ENCODE measurements at places on chromosomes 1 and 21. TPM values are rescaled to one million over a fixed set of nuclear protein-coding genes. Genes with fewer than 3 reads are reported as not detected.

GRCh38 chr1:90313778-90314177, 318.9 kb downstream of the ZNF326 start:
- no peak for DNase-seq

- DNase-seq, result no peak
Observed at GRCh38 chr1:81349194-81349965, 451.4 kb upstream of the ADGRL2 start.

GRCh38 chr1:199862047-199862446, 165.5 kb upstream of the NR5A2 start:
- no peak for DNase-seq

Gene GBP3
- 10.9 TPM for polyA plus RNA-seq

DNA sequence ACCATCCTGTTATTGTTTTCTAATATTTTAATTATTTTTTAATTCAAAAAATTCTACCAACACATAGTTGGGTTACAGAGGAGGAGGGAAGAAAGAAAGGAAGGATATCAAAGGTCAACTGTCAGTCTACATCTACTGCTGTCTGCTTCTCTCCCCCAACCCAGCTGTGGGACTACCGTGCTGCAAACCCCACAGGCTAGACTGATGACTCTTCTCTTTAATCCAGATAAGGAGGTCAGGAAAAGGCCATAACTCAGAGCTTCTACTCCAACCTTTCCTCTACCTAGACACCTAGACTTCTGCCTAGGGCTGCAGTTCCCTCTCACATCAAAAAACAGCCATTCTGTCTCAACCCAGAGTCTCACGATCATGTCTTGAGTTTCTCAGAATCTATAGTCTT, 124.2 kb upstream of the ETV3 start:
- DNase-seq, result no peak

- no peak for DNase-seq
Observed at GRCh38 chr21:38228115-38228514, 28.7 kb upstream of the KCNJ15 start.

Gene CCDC181
- polyA plus RNA-seq, result 9.0 TPM

Gene RPE65
- 0.09 TPM for polyA plus RNA-seq

- DNase-seq, result no peak
Observed at GRCh38 chr1:109338091-109338490, 31.3 kb upstream of the MYBPHL start.

- no peak for DNase-seq
Observed at GRCh38 chr21:41098481-41099042, 69.4 kb upstream of the BACE2 start.

GRCh38 chr1:228276174-228276831, 68.5 kb downstream of the OBSCN start:
- DNase-seq, result peak; percentile 19

DNA sequence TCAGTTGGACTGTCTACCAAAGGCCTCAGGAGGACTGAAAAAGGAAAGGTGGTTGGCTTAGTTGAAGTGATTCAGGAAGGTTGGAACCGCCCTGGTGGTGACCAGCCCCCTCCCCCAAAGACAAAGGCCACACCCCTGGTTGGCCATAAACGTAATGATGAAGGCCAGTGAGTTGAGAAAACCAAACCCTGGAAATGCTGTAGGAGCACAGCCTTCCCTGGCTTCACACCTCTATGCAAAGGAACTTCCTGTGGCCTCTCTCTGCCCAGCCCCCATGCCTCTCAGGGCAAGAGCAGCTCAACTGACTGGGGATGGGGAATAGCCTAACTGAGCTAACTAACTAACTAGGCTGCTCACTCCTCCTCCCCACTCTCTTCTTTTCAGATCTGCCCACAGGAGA, 90.4 kb downstream of the NPHP4 start:
- no peak for DNase-seq

GRCh38 chr1:27832762-27833161, 2.2 kb downstream of the PPP1R8 start:
- no peak for DNase-seq

GRCh38 chr1:10033359-10033845, 644 bp downstream of the UBE4B start:
- DNase-seq, result no peak

GRCh38 chr1:188706742-188707141, 1770.9 kb downstream of the BRINP3 start:
- no peak for DNase-seq

DNA sequence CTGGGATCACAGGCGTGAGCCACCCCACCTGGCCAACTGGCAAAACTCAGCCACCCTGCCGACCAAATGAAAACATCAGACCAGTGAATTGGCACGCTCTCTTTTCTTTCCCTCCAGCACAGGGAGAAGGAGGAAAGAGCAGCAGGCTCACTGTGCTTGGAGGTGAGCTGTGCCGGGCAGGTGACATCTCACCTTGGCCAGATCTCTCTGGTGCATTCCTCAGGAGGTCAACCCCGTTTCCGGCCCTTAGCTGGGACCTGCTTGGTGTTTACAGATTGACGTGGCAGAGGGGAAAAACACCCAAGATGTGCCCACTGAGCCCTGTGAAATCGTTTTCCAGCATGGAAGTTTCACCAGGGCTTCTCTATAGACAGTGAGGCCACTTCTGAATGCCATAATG, 45.1 kb downstream of the TMEM51 start:
- no peak for DNase-seq

DNA sequence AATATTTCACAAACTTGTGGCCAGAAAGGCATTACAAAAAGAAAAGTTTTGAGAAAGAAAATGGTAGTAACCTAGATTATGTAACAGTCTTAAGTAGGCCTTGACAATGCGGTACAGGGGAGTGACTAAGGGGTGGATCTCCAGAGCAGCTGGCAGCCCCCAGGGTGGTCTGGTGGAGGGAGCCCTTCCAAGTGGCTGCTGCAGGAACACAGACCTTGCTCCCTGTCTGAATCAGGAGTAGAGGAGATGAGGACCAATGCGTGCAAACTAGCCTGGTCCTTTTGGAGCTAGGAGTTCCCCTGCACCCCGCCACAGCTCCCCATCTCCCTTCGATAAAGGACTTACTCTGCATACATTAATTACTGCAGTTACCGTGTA, 189.0 kb downstream of the NFIA start:
- no peak for DNase-seq

- DNase-seq, result no peak
Observed at GRCh38 chr1:170354690-170355089, 177.3 kb upstream of the GORAB start.

GRCh38 chr1:231656741-231657140, 30.2 kb downstream of the DISC1 start:
- DNase-seq, result no peak

GRCh38 chr1:109947582-109948284, 36.8 kb upstream of the AHCYL1 start:
- no peak for DNase-seq

DNA sequence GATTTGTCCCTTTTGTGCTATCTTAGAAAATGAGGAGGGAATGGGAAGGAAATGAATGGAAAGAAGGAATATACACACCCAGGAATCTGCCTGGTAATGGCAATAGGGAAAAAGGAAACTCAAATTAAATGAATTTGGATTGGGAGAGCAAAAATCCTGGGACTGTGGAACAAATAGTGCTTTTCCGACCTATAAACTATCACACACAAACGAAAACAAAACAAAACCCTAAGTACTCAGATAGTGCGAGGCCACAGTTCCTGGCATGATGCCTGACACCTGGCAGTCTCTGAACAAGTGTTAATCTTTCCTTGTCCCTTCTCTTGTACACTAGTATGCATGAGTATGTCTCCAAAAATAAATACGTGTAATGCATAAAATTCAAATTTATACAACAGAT, 319.8 kb upstream of the SPAG17 start:
- DNase-seq, result no peak

- DNase-seq, result no peak
Observed at GRCh38 chr21:27026501-27026900, 59.6 kb upstream of the ADAMTS5 start.

DNA sequence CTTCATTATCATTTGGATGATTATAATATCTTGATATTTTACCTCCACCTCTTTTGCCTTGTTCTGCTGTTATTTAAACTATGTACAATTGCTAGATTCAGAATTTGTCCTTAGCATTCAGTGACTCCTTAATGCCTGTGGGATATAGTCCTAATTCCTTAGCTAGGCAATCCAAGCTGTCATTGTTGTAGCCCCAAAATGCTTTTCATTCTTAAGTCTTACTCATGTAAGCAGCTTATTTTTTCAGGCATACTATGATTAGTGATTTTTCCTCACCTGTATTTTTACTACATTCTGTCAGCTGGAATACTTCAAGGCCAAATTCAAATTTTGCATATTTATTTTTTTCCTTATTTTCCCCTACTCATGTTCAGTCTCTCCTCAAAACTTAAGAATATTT, 13.4 kb downstream of the PKN2 start:
- DNase-seq, result no peak

- no peak for DNase-seq
Observed at GRCh38 chr1:151199873-151200581, 1.7 kb downstream of the PIP5K1A start.

GRCh38 chr1:18652791-18653190, 22.1 kb downstream of the PAX7 start:
- no peak for DNase-seq

DNA sequence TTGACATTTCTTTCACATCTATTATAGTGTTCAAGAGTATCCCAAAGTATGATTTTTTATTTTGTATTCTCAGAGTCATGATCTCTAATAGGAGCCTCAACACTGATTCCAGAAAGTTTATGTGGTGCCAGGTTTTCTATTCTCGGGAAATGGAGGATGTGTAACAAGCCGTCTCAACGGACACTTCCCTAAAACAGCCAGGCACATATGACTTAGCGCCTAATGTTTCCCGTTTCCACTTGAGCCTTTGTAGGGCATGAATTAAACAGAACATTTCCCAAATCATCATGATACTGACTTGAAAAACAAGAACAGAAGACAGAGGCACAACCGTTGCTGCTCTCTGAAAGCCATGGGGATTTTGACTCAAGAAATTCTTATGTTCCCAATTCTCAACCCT, 8.0 kb downstream of the CYYR1 start:
- no peak for DNase-seq

DNA sequence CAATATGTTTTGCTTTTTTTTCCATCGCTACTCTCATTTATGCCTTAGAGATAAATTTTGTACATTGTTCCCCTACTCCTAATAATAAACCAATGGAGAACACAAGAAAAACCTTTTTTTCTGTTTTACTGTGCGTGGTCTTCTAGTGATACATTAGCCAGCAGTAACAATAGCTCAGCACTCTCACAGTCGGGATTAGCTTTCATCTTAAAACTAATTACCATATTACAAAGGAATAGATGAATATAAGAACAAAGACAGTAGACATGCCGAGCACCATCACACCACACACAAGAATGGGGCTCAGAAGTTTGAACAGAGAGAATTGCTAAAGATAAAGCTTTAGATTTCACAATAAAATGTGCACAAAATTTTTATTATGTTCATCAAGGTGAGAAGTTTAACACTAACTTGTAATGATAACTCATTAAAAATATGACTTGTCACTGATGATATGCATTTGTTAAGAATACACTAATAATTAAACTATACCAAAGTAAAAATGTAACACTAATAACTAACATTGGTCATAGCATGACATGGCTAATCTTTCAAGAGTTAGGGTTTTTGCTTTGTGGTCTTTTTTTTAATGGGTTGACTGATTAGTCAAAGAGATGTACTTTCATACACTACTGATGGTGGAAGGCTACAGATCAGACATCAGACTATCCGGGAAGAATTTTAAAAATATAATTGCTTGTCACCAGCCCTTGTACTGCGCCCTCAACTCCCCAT, 61.8 kb downstream of the EXTL2 start:
- DNase-seq, result no peak

- DNase-seq, result no peak
Observed at GRCh38 chr1:210125143-210125542, 107.5 kb upstream of the SERTAD4 start.

- no peak for DNase-seq
Observed at GRCh38 chr1:85313888-85314696, 37.7 kb upstream of the BCL10 start.

Gene LCE1C
- not detected for polyA plus RNA-seq

DNA sequence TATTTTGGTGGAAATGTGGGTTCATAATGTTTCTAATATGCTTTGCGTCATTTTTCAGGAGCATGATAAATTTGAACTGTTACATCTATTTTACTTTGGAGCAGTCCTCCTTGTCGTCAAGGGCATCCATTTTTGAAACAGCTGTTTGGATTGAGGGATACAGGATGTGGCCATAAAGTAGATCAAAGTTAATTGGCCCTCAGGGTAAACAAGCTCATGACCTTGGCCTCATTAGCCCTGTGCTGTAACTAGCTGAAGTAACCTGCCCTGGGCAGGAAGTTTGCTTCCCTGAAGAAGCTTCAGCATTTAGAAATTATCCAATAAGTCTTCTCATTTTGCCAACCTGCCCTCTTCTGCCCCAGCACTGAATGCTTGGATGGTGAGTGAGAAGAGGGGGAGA, 24.8 kb upstream of the RGL1 start:
- no peak for DNase-seq

DNA sequence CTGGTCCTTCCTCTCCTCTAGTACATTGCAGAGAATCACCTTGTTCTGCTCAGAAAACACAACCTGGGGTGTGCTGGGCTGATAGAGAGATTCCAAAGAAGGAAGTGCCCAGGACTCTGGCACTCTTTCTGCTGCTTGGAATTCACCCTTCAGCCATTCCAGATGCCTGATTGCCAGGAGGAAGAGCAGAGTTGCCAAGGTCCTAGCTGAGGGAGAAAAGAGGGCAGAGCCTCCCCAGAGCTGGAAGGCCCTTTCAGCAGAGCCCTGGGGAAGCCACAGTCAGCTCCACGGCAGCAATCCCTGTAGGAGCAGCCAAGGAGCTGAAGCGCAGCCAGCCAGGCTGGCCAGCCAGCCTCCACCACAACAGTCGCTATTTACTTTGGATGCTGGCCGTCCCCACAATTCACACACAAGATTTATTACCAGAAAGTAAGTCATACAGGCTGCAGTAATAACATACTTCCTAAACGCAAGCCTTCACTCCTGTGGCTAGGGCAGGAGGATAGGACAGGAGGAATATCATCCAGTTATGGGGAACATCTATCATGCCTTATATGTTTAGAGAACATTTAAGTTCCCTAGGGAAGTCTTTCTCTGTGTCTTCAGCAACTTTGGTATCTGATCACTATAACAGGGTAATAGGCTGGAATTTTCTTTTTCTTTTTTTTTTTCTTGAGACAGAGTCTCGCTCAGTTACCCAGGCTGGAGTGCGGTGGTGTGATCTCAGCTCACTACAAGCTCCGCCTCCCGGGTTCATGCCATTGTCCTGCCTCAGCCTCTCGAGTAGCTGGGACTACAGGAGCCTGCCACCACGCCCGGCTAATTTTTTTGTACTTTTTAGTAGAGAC, 36.6 kb upstream of the SLC44A3 start:
- peak; percentile 65 for DNase-seq

DNA sequence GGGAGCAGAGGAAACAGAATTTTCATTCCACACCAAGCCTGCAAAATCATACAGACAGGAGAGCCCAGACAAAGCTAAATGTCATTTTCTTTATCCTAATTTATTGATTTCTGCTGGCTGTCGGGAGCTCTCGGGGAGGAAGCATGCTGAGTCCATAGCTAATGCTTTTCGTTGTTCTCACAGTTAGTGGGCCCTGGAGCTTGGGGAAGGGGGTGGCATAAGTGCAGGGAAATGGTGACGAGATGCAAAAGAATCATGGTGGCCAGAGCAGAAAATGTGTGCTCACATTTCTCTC, 202.4 kb downstream of the TOMM20 start:
- DNase-seq, result no peak

Gene GIPC2
- polyA plus RNA-seq, result 18.9 TPM

Gene CENPF
- 96.9 TPM for polyA plus RNA-seq

- no peak for DNase-seq
Observed at GRCh38 chr1:4959216-4959615, 304.8 kb downstream of the AJAP1 start.

GRCh38 chr1:178168536-178168935, 74.6 kb downstream of the RASAL2 start:
- no peak for DNase-seq
